ENCODE measurements at places on chromosomes 12 and 14.

DNA sequence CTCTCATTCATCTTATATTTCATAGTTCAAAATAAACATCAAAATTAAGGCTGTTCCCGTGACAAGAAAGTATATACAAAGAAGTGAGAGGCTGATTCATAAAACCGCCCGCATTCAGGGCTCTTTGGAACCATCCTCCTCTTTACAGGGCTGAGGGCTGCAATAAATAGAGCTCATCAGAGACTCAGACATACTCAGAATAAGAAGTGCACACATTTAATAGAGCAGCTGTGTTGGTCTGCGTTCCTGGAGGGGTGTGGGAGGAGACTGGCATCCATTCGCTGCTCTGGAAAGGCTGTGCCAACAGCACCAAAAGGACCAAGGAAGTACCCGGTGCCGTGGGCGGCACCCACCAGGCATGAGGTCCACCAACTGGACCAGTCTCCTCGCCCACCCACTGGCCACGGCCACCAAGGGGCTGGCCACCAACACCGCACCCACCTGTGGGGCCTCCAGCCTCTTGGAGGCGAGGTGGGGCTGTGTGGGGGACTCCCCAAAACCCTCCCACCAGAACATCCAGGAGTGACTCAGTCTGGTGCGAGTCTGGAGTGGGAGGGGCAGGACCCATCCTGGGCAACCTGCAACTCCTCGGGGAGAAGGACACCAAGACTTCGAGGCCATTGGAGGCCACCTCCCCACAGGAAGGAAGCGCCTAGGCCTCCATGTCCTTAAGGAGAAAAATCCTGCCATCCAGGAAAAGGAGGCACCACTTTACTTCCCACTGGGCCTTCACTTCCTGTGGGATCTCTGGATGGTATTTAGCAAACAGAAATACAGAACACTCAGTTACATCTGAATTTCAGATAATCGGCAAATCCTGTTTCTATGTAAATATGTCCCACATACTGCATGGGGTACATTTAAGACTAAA is 32.7 kb downstream of the VCPKMT start:
- peak; percentile 67 for DNase-seq

DNA sequence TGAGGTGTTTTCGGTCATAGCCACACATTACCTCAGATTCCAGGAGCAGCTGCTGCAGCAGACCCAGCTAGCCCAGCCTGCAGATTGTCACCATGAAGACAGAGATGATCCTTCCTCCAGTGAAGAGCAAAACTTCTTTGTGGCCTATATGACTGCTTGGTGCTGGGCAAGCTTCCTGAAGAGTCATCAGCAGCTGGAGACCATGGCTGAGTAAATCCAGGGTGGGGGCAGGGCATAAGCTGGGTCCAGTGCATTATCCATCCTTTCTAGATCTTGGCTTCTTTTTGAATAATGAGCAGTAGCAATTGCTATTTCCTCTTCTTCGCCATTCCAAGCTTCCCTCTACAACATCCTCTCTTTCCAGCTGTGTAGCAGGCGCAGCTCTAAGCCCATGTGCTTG is 373.1 kb upstream of the DDHD1 start:
- no peak for DNase-seq

DNA sequence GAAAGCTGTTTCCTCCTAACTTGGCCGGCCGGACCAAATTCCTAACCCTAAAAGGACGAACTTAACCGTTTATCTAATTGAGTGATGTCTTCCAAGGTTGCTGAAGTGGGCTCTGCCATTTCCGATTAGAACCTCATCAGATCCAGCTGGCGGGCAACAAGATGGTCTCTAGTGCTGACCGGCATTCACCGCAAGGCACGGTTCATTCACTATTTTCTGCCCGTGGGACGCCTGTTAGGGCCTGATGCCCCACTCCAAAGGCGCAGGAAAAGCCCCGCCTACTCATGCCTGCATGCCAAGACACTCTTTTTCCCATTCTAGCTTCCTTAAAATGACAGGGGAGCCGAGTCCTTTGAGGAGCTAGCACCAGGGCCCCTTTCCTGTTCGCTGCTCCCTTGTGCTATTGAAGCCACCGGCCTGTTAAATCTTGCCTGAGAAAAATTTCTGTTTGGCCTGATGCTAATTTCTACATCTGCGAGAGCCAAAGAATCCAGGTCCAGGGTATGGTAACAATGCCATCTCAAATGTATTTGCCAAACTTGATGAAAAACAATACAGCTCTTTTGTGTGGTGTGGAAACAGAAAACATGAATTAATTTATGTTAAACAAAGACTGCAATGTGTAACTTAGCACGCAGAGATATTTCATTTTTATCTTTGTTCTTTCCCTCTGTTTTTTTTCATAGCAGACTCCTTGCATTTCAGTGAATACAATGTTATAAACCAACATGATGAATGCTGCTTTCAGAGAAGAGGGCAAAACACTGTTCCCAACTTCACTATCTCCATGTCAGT is 1071.2 kb upstream of the USP15 start:
- no peak for DNase-seq

- DNase-seq = no peak
Observed at GRCh38 chr14:72213424-72213823, 281.2 kb downstream of the RGS6 start.

DNA sequence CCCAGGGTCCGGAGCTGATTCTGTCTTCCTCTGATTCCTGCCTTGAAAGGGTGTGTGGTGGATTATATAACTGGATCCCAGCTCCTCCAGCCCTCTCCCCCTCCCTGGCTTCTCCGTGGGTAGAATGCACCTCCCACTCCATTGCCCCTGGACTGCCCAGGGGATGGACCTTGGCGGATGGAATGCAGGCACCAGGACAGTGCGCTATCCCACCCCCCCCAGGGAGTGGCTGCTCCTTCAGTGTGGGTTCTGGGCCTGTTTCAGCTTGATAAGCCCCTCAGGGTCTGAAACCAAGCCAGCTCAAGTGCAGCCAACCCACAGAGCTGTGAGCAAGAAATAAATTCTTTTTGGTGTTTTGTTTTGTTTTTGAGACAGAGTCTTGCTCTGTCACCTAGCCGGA is 112.4 kb upstream of the TMEM132D start:
- DNase-seq = no peak

DNA sequence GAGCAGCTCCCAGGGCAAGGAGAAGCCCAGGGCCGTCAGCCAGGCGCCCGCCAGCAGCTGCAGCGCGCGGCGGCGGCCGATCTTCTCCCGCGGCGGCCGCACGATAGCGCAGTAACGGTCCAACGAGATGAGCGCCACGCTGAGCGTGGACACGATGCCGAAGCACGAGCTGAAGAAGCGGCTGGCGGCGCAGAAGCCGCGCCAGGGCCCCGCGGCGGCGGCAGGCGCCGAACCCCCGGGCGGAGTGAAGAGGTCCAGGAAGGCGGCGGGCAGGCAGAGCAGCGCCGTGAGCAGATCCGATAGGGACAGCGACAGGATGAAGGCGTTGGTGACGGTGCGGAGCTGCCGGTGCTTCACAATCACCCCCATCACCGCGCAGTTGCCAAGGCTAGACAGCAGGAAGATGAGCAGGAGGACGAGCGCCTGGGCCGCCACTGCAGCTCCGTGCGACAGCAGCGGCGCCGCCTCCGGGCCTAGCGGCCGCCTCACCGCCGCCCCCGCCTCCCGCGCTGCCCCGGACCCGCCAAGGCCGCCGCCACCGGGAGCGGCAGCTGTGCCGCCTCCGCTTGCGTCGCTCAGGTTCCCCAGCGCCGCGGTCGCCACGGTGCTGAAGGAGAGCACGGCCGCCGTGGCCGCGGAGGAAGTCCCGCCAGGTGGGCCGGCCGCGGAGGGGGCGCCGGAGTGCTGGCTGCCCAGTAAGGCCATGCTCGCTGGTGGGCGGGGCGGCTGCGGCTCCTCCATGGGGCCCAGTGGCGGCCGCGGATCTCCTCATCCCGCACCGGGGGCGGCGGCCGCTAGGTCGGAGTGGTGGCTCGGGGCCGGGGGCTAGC is 479 bp downstream of the GPR135 start:
- peak; percentile 61 for DNase-seq

GRCh38 chr14:33799705-33800570 is 150.9 kb downstream of the EGLN3 start:
- DNase-seq = no peak

DNA sequence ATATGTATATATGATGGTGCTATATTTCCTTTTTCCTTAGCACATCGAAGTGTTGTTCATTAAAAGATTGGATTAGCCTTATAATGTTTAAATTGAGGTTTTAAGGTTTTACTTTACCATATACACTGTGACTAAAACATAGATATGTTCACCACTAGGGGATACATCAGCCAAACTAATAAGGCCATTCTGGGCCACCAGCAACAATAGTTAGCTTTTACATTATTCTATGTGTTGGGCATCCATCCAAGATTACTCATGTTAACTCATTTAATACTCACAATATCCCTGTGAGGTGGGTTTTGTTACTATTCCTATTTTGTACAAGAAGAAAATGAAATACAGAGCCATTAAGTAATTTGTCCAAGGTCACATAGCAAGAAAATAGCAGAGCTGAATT is 202.6 kb upstream of the AVPR1A start:
- no peak for DNase-seq

GRCh38 chr12:12954356-12954755 is 2.4 kb upstream of the GPRC5D start:
- no peak for DNase-seq

GRCh38 chr12:93430280-93430679 is 11.5 kb downstream of the UBE2N start:
- DNase-seq = no peak

DNA sequence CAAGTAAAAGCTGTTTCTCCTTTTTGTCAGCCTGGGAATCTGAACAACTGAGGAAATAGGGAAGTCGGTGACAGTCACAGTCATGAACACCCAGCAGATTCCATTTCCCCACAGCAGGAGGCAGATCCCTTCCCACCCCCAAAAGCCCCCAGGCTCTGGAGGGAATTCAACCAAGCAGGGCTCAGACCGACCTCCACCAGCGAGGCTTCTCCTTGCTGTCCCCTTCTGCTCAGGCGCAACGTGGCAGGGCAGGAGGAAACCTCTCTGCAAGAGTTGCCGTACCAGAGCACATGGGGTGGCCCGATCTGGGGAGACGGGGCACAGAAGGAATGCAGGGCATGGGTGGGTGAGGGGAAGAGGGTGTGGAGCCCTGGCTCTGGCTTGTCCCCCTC is 319 bp downstream of the GALNT6 start:
- no peak for DNase-seq

- DNase-seq = no peak
Observed at GRCh38 chr14:84336433-84336832, 1193.5 kb upstream of the FLRT2 start.

DNA sequence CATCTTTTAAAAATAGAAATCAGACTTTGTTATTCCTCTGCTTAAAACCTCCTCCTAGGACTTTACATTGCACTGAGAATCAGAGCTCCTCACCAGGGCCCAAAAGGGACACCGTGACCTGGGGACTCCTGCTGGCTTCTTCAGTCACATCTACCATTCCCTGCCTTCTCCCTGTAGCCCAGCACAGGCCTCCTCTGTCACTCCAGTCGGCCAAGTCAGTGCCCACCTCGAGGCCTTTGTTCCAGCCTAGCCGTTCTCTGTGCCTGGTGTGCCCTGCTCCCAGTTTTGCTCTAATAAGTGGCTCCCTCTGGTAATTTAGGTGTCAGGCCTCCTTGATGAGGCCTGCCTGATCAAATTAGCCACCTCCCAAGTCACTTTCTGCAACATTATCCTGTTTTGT is 27.4 kb downstream of the CRADD start:
- no peak for DNase-seq

DNA sequence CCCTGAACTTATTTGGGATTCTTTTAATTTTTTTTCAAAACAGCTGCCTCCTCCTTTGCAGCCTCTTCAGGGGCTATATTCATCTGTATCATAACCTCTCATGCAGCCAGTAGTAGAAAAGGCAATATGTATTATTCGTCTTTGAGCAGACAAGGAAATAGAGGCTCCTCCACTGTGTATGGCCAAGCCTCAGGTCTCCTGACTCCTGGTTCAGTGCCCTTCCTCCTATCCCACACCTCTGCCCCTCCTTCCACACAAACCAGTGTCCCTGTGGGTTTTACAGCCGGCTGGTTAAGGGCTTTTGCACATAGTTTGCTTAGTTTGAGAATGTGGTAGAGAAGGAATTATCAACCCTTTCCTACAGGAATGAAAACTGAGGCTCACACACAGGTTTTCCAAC is 8.8 kb upstream of the ACVRL1 start:
- DNase-seq = no peak

GRCh38 chr12:41661141-41661765 is 473.1 kb downstream of the PDZRN4 start:
- no peak for DNase-seq

GRCh38 chr12:21600196-21600595 is 4.5 kb downstream of the GYS2 start:
- no peak for DNase-seq

- DNase-seq = no peak
Observed at GRCh38 chr12:113061061-113061694, 4.6 kb downstream of the DTX1 start.

DNA sequence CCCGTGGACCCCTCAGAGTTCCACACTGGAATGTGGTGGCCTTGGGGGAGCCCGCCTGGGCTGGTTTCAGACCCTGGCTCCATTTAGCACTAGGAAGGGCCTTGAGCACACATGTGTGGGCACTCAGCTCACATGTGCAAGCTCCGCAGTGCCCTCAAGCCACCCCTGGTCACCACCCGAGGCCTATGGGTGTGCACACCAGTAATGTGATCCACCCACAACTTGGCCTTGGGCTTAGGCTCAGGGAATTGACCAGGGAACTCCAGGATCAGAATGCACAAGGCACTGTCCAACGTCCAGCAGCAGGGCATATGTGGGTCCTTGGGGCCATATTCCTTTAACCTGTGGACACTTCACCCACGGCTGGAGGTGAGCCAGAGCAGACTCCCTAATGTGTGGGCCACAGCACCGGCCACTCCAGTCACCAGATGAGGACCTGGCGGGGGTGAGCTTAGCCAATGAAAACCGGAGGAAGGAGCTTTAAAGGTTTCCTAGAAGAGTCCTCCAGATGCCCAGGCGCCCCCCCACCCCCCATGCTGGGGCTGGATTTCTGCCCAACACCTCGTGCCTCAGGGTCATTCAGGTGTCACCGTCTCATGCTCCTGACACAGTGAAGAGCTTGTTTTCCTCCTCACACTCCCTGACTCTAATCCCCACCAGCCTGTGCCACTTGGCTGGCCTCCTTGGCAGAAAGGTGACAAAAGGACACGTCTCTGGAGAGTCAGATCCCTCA is 209.2 kb downstream of the ZFP36L1 start:
- DNase-seq = no peak

DNA sequence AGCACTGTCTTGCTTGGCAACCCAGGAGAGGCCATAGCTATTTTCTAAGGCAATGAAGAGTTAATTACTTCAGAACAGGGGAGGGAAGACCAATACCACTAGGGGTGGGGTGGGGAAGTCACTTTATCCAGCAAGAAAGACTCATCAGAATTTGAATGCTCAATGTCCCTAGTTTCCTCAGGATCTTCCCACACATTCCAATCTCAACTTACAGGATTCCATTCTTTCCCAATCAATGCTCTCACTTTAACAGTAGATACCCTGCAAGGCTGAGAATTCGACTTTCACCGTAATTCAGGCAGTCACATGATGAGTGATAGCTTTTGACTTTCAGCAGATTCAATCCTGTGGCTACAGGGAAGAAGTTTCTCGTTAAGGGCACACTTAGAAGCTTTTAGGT is 526.6 kb upstream of the SEL1L start:
- DNase-seq = no peak

- no peak for DNase-seq
Observed at GRCh38 chr14:99057576-99058083, 214.4 kb downstream of the BCL11B start.

- DNase-seq = no peak
Observed at GRCh38 chr12:113831016-113831415, 135.1 kb downstream of the RBM19 start.

GRCh38 chr12:16349131-16349460 is 1.7 kb downstream of the MGST1 start:
- DNase-seq = peak; percentile 29

- peak; percentile 20 for DNase-seq
Observed at GRCh38 chr14:72291908-72292688, 359.9 kb downstream of the RGS6 start.

Data from CD4-positive, alpha-beta T cell treated with Interferon alpha-2 for 1 hour (primary cell).